ENCODE measurements at places on chromosomes 1 and 21.

GRCh38 chr1:182196897-182197870 is 135.7 kb upstream of the ZNF648 start:
- no peak for DNase-seq

DNA sequence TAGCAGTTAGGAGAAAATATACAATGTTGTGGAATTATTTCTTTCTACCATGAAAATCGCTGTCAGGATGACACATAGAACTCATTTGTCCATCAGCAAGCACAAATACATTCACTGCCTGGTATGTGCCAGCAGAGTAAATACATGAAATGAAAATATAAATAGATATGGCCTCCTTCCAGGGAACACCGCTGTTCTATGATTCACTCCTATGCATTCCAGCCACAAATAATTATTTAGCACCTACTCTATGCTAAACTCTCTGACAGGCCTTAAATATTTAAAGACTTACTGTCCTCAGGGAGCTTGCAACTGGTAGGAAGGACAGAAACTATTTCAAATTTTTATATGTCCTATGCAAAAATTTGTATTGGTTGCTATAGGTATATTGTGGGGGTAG is 975.0 kb upstream of the NCAM2 start:
- no peak for DNase-seq

DNA sequence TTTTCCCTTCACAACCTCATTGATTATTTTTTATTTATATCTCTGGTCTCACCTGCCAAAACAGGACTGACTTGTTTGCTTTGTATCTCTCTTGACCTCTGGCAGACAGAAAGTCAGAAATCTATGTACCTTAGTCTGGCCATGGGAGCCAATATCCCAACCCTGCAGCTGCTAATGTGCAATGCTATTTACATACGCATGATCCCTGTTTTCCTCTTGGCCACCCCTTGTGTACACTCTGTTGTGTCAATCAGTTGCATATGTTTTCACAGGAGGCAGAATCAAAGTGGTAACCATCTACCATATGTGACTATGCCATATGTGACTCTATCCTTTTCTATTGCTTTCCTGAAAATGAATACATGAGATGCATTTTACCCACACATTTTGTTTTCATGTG is 688.8 kb downstream of the PLA2G4A start:
- no peak for DNase-seq

- DNase-seq = no peak
Measured at GRCh38 chr1:219405531-219406331, 207.2 kb downstream of the ZC3H11B start.

GRCh38 chr1:58996341-58997059 is 212.7 kb upstream of the JUN start:
- no peak for DNase-seq

- DNase-seq = no peak
Measured at GRCh38 chr1:209168204-209168603, 415.3 kb upstream of the CAMK1G start.
